Stomach (tissue), 19 donors: ENCODE measurements at places on chromosomes 1 and 21. TPM values are rescaled to one million over a fixed set of nuclear protein-coding genes. Genes with fewer than 3 reads are reported as not detected.

- no peak overlapping the region for H3K27ac ChIP-seq
- no peak overlapping the region for H3K4me3 ChIP-seq
- DNase-seq: no peak
- H3K36me3 ChIP-seq: no peaks in the 10 kb centered on the region
- H3K27me3 ChIP-seq: no peaks in the 10 kb centered on the region
These were observed 35.9 kb downstream of the TMCC2 start for GRCh38 chr1:205263580-205264190.

- no peak for DNase-seq
- H3K4me1 ChIP-seq: no peaks in the 10 kb centered on the region
- H3K36me3 ChIP-seq: no peaks in the 10 kb centered on the region
- H3K4me3 ChIP-seq: no peak overlapping the region
- no peaks in the 10 kb centered on the region for H3K27me3 ChIP-seq
These were observed 8.8 kb upstream of the ZNF124 start for GRCh38 chr1:247180581-247180980.

GRCh38 chr1:234213658-234214128, 159.6 kb upstream of the COA6 start:
- H3K27ac ChIP-seq: no peak overlapping the region
- DNase-seq: no peak
- no peaks in the 10 kb centered on the region for H3K36me3 ChIP-seq

GRCh38 chr1:107196973-107197562, 56.2 kb downstream of the NTNG1 start:
- DNase-seq: peak; percentile 17
- no peak overlapping the region for H3K4me3 ChIP-seq
- no peaks in the 10 kb centered on the region for H3K27me3 ChIP-seq
- no peaks in the 10 kb centered on the region for H3K36me3 ChIP-seq
- H3K4me1 ChIP-seq: no peaks in the 10 kb centered on the region

The OR2T33 gene
- not detected for total RNA-seq

GRCh38 chr1:38028105-38028591, 15.6 kb downstream of the UTP11 start:
- H3K27me3 ChIP-seq: no peaks in the 10 kb centered on the region
- H3K4me3 ChIP-seq: no peak overlapping the region
- H3K36me3 ChIP-seq: peaks cover 36% of the 10 kb centered on the region
- H3K4me1 ChIP-seq: peaks cover 21% of the 10 kb centered on the region

DNA sequence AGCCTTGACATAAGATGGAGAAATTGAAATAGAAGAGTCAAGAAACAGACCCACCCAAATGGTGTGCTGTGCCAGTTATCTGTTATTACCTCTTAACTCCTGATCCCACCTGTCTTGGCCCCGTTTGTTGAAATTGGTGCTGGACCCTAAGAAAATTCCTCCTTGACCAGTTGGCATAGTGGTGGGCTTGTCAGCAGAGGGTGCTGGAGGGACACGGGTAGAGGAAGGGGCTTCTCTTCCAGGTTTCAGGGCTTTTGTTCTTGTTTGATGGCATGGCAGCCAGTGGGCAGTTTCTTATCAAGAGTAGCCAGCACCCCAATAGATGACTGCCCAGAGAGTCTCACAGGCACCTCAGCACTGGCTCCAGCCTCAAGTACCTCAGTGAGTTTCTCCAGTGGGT, 51.6 kb downstream of the PCBP3 start:
- no peaks in the 10 kb centered on the region for H3K4me1 ChIP-seq
- H3K27ac ChIP-seq: no peak overlapping the region
- no peak for DNase-seq
- no peaks in the 10 kb centered on the region for H3K27me3 ChIP-seq
- no peaks in the 10 kb centered on the region for H3K36me3 ChIP-seq
- no peak overlapping the region for H3K4me3 ChIP-seq

The KCNJ9 gene
- not detected for total RNA-seq

The LRRC71 gene
- 2.2 TPM for total RNA-seq

DNA sequence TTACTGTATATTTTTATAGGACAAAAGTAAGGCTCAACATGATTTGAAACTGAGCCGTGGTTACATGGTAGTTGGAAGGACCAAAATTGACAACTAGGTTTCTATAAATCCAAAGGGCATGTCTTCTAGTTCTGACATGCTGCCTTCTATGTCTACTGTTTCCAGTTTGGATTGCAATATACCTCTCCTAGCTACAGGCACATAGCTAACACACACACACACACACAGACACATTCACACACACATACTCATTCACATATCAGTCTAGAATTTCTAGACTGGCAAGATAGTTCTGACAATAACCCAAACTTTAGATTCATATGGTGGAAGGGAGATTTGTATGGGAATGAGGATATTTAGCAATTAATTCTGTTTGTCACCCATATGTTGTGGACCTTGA, 544.8 kb upstream of the CAMK1G start:
- no peak for DNase-seq
- no peak overlapping the region for H3K27ac ChIP-seq
- no peaks in the 10 kb centered on the region for H3K27me3 ChIP-seq
- no peaks in the 10 kb centered on the region for H3K4me1 ChIP-seq
- H3K4me3 ChIP-seq: no peak overlapping the region

GRCh38 chr1:233114860-233115259, 164.4 kb downstream of the NTPCR start:
- no peak for DNase-seq
- no peak overlapping the region for H3K4me3 ChIP-seq
- no peak overlapping the region for H3K27ac ChIP-seq
- no peaks in the 10 kb centered on the region for H3K36me3 ChIP-seq
- no peaks in the 10 kb centered on the region for H3K27me3 ChIP-seq

The KCNK1 gene
- total RNA-seq: 4.9 TPM

GRCh38 chr1:170630977-170631376, 33.0 kb upstream of the PRRX1 start:
- no peak overlapping the region for H3K4me3 ChIP-seq
- no peaks in the 10 kb centered on the region for H3K36me3 ChIP-seq
- no peak overlapping the region for H3K27ac ChIP-seq
- no peaks in the 10 kb centered on the region for H3K4me1 ChIP-seq

DNA sequence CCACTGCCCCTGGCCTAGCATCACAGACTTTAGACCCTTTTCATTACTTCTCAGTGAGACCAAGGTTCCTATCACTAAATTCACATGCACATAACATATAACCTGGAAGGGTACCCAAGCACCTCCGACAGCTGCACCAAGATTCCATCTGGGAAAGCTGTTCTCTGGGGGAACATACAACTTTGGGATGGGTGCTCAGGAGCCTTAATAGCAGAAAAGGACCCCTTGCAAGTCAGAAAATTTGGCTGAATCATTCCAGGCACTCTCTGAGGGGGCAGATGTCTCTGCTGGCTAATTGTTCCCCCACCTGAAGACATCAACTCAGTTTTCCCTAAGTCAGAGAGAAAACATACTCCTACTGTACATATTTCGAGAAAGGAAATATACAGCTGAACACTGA, 41.3 kb upstream of the PSEN2 start:
- peaks cover 11% of the 10 kb centered on the region for H3K4me1 ChIP-seq
- no peaks in the 10 kb centered on the region for H3K27me3 ChIP-seq
- DNase-seq: no peak
- no peak overlapping the region for H3K27ac ChIP-seq
- H3K4me3 ChIP-seq: no peak overlapping the region
- H3K36me3 ChIP-seq: no peaks in the 10 kb centered on the region

DNA sequence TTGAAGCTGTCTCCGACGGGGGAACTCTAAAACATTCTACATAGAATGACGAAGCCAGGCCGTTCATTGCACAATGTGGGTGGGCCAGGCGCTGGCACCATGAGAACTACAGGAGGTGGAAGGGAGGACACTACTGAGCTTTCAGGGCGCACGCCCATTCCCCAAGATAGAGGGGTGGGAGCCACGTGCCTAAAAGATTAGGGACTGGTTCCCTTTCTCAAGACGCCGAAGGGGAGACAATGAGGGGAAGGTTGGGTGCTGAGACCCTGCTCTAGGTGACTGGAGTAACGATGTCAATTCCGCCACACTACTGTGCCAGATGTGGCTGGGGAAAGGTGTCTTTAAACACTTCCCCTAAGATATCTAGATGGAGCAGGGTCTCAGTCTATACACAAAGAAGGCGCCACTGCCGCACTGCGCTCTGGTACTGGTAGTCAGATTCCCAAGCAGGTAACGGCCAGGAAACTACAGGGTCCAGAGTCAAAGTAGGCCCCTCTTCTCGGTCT, 782 bp downstream of the CSDE1 start:
- H3K27me3 ChIP-seq: no peaks in the 10 kb centered on the region
- H3K27ac ChIP-seq: peak overlapping the region; percentile 100
- peaks cover 56% of the 10 kb centered on the region for H3K4me1 ChIP-seq
- peak overlapping the region; percentile 80 for H3K4me3 ChIP-seq
- peak; percentile 66 for DNase-seq
- no peaks in the 10 kb centered on the region for H3K36me3 ChIP-seq

GRCh38 chr1:238177960-238178645, 287.4 kb upstream of the ZP4 start:
- no peaks in the 10 kb centered on the region for H3K27me3 ChIP-seq
- no peak overlapping the region for H3K27ac ChIP-seq
- DNase-seq: no peak
- H3K4me3 ChIP-seq: no peak overlapping the region

GRCh38 chr1:209048941-209049669, 534.4 kb upstream of the CAMK1G start:
- DNase-seq: no peak
- no peaks in the 10 kb centered on the region for H3K36me3 ChIP-seq
- no peaks in the 10 kb centered on the region for H3K4me1 ChIP-seq
- no peak overlapping the region for H3K4me3 ChIP-seq
- no peak overlapping the region for H3K27ac ChIP-seq

The HTR6 gene
- total RNA-seq: not detected

- peak overlapping the region; percentile 33 for H3K27ac ChIP-seq
- H3K36me3 ChIP-seq: no peaks in the 10 kb centered on the region
- peak; percentile 61 for DNase-seq
- no peak overlapping the region for H3K4me3 ChIP-seq
- H3K27me3 ChIP-seq: no peaks in the 10 kb centered on the region
- peaks cover 12% of the 10 kb centered on the region for H3K4me1 ChIP-seq
These were observed 27.5 kb downstream of the HUNK start for GRCh38 chr21:31900121-31900895.

DNA sequence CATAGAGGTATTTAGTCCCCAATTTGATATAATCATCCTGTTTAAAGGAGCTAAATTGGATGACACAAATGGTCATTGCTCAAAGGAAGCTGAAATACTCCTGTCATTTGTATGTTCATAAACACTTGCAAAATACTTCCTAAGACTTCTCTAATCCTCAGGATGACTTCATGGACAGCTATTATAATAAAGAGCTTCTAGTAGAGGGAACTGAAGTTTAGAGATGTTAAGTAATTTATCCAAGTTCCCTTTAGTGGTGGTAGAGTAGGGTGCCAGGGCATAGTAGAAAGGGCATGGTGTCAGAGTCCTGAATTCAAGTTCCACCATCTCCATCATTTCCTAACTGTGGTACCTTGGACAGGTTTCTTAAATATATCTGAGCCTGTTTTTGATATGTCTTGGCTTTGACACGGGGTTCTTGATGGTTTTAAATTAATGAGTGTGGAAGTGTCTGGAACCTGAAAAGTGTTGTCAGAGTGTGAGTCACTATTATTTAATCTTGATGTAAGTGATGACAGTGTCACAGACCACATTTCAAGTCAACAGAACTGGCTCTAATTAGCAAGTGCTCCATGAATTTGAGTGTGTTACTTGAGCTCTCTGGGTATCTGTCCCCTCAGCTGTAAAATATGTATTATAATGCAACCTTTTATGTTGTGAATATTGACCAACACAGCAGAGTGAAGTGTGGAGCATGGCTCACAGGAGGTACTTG, 12.1 kb upstream of the GBP6 start:
- H3K4me1 ChIP-seq: no peaks in the 10 kb centered on the region
- H3K36me3 ChIP-seq: no peaks in the 10 kb centered on the region
- no peak for DNase-seq
- no peak overlapping the region for H3K4me3 ChIP-seq

The OR6N1 gene
- not detected for total RNA-seq

The CAMK2N1 gene
- 195 TPM for total RNA-seq
